ENCODE measurements at places on chromosomes 12 and 14.

DNA sequence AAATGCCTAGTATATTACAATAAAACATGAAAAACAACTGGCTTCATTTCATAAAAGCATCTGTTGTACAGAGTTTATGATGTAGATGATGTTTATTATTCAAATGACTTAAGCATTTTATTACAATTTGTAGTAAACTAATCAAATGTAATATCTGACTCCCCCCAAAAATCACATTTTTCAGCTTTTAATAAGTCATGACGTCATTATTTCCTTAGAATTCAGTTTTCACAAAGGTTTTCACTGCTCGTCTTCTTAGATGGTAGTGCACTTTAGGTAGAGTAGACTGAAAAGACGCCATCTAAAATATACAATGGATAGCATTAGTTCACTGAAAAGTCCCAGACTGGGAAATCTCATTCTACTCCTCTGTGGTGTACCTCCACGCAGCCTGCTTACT, 181.5 kb downstream of the ACSS3 start:
- no peak for DNase-seq

DNA sequence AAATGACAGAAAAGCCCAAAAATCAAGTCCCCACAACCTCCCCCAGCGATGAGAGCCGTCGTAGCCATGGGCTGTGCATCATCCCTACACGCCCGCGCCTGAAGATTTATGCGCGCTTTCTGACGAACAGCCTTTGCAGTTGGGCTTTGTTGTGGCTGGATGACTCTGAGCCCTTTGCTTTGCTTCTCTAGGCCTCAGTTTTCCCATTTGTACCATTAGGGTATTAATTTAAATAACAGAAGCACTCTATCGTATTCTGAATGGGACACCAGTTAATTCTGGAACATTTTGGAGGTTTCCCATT, 24.2 kb downstream of the SFSWAP start:
- no peak for DNase-seq

DNA sequence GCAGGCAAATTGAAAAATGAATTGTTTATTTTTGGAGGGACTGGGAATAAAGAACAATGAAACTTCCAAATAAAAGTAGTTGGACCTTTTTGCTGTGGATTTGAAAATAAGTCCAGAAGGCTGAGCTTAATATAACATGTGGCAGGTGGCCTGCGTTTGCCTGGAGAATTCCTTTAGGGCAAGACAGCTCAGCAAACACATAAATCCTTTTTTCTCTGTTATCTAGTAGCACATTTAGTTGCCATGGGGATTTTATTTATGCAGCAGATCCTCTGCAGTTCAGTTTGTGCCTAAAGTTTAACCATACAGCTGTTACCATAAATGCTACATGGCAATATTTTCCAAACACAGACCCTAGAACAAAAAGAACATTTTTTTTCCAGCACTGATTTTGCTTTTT, 180.0 kb downstream of the NPAS3 start:
- DNase-seq: no peak

- no peak for DNase-seq
Measured at GRCh38 chr14:102295270-102295669, 9.7 kb downstream of the MOK start.

DNA sequence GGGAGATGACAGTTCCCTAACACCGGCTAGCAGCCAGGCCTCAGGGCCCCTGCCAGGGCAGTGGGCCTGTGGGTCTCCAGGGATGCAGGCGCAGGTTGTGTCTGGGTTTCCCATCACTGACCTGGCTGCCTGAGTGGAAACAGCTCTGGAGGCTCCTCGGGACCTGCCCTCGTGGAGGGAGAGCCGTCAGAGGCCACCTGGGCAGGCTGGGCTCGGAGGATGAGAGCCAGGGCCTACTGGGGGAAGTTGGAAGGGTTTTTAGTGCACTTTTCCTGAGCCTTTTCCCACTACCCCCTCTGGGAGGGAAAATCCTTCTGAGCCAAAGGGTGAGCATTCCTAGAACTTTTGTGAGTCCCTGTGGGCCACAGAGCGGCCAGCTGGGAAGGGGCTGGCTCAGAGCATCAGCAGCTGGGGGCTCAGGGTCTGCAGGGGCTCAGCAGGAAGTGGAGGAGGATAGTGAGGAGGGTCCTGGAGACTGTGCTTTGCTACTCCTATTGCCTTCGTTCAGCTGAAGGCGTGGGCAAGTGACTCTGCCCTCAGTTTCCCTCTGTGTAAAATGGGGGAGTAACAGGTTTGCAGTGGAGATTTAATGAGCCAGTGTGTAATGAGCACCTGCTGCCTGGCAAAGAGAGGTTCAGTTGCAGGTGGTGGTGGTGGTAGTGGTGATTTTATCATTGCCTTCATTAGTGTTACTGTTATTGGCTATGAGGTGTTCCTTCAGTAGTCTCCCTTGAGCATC, 1.8 kb downstream of the SH2B3 start:
- no peak for DNase-seq

All from KBM-7 (cell line).